ENCODE measurements at places on chromosomes 11 and 22.

DNA sequence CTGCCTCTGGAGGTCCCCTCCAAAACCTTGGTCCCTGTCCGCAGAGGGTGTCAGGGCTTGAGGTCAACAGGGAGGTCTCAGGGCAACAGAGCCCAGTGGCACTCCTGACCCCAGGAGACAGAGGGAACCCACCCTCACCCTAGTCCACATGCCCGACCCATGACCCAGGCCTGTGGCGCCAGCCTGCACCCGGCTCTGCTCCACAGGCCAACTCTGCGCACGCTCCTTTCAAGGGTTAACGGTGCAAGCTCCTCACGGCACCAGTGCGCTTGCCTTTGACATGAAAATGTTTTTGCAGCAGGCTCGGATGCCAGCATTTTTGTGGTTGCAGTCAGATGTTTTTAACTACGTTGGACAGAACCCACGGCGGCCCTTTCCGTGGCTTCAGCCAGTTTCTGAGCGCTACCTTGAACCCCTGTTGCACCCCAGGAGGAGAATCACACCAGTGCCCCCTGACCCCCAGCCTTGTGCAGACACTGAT is 68.6 kb downstream of the CDKN1C start:
- DNase-seq: no peak

DNA sequence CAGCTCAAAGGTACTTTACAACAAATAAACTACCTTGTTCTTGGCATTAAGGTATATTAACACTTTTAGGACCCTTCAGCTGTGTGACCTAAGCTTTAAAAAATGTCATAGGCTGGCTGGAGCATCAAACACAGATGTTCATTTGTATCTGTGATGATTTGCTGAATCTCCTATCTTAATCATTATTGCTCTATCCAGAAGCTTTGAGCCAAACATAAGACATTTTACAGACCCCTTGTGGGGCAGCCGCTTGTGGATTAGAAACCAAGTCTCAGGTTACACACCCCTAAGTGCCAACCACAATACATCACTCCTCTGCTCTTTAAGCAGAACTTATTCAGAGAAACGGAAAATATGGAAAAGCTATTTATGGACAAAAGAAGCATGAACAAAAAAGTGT is 394.2 kb upstream of the CCDC90B start:
- DNase-seq: no peak

- DNase-seq: no peak
Measured at GRCh38 chr11:6094186-6094585, 13.3 kb upstream of the OR56B4 start.

GRCh38 chr22:36470162-36470993 is 11.1 kb downstream of the TXN2 start:
- DNase-seq: peak; percentile 77

DNA sequence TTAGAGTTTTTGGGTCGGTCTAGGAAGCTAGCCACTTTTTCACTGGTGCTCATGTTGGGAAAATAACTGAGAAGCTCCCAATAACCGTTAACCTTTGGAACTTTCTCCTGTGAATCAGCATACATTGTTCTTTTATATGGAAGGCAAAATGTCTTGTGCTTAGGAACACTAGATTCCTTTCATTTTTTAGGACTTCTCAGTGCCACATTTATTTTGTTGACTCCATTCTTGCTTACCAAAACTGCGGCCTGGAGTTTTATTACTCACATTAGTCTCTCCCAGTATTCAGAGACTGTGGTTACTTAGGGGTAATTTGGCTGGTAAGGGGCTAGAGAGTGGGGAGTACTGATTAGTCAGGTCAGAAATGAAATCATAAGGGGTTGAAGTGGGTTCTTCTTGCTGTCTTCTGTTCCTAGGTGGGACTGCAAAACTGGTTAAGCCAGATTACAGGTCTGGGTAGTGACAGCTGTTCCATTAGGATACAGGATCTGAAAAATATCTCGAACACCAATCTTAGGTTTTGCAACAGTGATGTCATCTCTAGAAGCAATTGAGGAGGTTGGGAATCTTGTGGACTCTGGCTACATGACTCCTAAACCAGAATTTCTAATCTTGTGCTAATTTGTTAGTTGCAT is 631.4 kb upstream of the LUZP2 start:
- DNase-seq: no peak

DNA sequence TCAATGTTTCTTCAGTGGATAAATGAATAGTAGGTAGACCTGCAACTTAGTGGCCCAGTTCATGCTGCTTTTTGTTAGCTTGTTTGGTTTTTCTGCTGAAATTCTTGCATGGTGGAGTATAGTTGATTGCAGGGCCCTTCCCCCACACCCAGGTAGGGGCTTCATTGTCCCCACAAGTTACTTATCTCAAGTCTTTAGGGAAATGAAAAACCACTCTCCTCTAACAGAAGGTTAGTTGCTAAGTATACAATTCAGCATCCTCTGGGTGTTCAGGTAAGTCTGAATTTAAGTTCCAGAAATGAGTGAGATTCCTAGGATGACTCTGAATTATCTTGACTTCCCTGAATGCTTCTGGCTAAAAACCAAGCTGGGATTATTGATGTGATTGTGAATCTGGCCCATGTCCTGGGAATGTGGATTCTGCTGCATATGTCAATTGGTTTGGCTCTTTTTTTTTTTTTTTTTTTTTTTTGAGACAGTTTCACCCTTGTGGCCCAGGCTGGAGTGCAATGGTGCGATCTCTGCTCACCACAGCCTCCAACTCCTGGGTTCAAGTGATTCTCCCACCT is 40.3 kb downstream of the BCL2L13 start:
- DNase-seq: no peak

GRCh38 chr11:112886434-112887370 is 74.5 kb upstream of the NCAM1 start:
- no peak for DNase-seq

DNA sequence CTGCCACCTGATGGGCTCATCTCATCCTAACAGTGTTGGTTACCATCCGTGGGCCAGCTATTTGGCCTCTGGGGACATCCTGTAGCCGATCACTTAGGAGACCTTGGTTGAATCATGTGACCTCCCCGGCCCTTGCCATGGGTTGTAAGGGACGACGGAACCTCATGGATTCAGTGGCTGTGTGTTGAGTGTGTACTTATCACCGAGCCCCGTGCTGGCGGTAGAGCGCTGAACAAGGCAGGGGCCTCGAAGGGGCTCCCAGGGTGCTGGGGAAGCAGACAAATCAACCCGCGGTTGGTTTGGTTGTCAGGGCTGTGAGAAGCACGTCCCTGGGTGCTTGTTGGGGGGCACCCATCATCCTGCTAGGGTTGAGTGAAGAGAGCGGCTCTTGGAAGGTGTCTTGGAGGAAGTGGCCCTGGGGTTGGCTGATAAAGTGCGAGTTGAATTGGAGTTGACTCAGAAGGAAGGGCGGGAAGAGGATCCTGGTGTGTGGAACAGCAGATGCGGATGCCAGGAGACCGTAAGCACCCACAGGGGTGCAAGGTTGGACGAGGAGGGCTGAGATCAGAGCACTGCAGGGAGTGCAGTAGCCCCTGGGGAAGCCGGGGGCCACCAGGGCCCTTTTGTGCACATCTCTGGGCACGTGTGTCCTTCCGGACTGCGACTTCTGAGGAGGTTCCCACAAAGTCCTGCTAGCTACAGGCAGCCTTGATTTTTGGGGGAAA is 53.6 kb downstream of the MPPED1 start:
- no peak for DNase-seq

DNA sequence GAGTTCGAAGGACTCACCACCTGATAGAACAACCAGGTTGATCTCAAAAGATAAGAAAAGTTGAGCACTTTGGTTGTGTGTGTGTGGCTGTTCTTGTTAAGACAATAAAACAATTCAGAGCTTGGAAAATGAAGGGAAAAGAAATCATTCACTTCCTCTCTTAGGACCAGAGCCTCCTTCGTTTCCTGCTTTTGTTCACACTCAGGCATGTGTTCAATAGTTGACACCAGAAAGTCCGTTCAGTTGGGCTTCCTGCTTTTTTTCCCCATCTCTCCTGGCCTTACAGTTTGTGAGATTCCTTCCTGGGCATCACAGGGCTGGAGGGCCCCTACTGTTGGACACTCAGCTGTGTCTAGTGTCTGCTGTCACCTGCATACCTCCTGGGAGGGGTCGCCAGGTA is 48.0 kb downstream of the TSPAN18 start:
- no peak for DNase-seq

GRCh38 chr11:105229761-105230160 is 90.2 kb upstream of the CARD18 start:
- no peak for DNase-seq

DNA sequence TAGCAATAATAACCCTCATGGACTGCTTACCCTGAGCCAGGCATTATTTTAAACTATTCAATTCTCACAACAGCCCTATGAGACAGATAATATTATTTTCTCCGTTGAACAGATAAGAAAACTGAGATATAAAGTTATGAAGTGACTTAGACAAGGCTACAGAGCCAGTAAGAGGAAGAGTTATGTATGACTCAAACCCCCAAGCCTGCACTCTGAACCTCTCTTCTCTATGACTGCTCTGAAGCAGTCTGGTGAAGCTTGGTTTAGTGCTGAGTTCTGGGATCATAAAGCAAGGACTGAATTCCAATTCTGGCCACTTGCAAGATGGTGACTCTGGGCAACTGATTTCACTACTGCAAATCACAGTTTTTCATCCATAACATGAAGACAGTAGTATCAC is 34.5 kb downstream of the TNKS1BP1 start:
- DNase-seq: peak; percentile 42

DNA sequence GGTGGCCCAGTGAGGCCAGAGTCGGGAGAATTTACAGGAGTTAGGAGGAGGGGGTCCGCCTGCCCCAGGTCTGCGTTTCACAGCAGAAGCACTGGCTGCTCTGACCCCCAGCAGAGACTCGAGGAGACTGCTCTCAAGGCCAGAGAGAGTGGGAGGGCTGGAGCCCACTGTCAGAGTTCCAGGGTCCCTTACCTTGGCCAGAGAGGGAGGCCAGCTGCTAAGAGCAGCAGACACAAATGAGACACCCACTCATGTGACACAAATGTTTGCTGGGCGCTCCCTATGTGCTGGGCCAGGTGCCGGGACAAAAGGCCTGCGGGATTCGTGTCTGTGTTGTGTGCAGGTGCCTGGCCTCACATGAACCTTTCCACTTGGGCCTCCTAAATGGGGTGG is 2.8 kb upstream of the TNFRSF13C start:
- DNase-seq: no peak

Measured in HT1080 (cell line).